ENCODE measurements at places on chromosomes 1 and 21. TPM values are rescaled to one million over a fixed set of nuclear protein-coding genes. Genes with fewer than 3 reads are reported as not detected.

The GJA8 gene
- not detected for total RNA-seq

The TRIM67 gene
- not detected for total RNA-seq

GRCh38 chr1:235074523-235075047, 54.1 kb downstream of the TOMM20 start:
- DNase-seq = no peak

The LRRIQ3 gene
- 0.85 TPM for total RNA-seq

- DNase-seq = no peak
These were observed 646 bp upstream of the RRP15 start for GRCh38 chr1:218284377-218284916.

GRCh38 chr1:241715435-241715834, 63.4 kb downstream of the WDR64 start:
- no peak for DNase-seq

GRCh38 chr1:92820024-92820423, 11.8 kb upstream of the RPL5 start:
- no peak for DNase-seq

DNA sequence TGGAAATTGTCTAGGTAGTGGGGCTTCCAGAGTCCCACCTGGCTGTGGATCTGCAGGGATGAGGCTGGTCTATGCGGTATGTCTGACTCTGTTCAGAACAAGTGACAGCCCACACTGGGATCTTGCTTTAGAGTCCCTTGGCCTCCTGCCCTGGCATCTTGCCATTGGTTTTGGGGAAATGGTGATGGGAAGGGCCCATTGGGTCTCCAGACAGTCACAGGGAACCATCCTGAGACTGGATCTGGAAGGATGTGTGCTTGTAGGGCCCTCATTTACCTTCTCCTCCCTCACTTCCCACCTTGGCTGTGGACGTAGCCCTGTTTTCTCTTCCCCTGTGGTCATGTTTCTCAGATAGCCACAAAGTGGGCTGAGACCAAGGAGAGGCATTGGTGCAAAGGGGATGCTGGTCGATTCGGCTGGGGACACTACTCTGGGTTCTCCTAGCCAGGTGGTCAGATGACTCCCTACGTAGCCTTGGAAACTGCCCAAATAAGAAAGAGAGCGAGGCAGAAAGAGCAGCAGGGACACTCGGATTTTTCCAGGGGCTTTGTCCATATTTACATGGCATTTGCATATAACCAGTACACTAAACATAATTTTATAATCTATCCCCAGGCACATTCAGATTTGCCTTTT, 15.1 kb downstream of the SOX13 start:
- DNase-seq = no peak

GRCh38 chr1:159077120-159077961, 775 bp upstream of the AIM2 start:
- DNase-seq = no peak

DNA sequence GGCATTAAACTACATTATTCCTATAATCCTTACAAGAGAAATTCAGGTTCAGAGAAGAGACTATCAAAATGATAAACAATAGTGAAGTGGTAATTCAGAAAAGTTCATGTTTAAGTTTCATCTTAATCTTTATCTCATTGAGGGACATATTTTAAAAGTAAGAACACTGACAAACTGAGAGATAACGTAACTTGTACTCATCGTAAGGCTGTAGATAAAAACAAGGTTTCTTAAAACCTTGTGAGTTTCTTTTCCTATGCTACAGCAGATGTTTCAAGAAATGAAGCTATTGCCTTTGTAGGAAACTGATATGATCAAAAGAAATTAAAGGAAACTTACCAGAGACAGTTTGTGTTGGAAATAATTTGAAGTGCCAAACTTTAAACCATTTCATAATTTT, 65.0 kb downstream of the RERE start:
- no peak for DNase-seq

The DEPDC1 gene
- not detected for total RNA-seq

- no peak for DNase-seq
These were observed 7.2 kb upstream of the OLFML2B start for GRCh38 chr1:162030759-162031280.

DNA sequence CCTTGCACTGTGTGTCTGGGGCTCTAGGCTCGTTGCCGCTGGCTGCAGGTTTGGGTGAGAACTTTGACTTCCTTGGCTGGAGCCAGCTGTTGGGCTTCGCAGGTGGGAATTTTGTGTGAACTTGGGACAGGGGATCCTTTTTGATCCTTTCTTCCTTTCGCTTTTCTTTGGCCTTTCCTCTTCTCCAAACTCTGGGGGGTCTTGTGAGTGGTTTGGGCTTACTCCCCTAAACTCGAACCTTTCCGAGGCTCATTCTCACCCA, 643 bp downstream of the COQ8A start:
- no peak for DNase-seq

DNA sequence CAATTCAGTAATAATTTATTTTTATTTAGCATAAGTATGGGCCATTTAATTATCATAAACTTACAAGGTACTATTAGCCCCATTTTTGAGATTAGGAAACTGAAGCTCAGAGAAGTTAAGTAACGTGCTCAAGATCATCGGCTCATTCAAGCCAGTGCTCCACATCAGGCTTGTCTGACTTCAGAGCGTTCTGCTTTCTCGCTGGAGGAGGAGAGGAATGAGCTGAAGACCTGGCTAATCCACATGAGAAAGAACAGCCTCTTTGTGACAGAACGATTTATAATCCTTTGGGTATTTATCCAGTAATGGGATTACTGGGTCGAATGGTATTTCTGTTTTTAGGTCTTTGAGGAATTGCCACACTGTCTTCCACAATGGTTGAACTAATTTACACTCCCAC, 39.7 kb downstream of the DDX20 start:
- no peak for DNase-seq

GRCh38 chr1:1021010-1021919, 1.3 kb downstream of the AGRN start:
- no peak for DNase-seq

DNA sequence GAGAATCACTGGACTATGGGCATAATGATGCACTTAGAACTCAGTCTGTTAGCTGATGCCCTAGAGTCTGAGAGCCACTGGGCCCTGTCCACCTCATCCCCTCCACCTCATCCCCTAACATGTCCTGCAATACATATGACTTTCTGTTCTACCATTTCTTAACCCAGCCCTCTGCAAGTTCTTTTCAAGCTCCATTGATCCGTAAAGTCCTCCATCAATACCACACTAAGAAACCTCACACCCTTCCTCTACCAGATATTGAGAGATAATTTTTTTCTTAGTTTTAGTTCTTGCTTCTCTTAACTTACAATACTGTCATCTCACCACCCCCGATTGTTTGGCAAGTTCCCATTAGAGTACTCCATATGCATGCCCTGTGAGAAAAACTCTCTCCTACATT, 22.1 kb downstream of the FCRL4 start:
- no peak for DNase-seq

The PLEKHA6 gene
- total RNA-seq = 6.9 TPM

All from thoracic aorta (tissue), 2 donors.